ENCODE measurements at places on chromosomes 5 and 9. TPM values are rescaled to one million over a fixed set of nuclear protein-coding genes. Genes with fewer than 3 reads are reported as not detected.

SLC25A2 gene
- not detected for total RNA-seq

GABRA6 gene
- not detected for total RNA-seq

ROPN1L gene
- 0.32 TPM for total RNA-seq

DOK3 gene
- 2.3 TPM for total RNA-seq

SH3PXD2B gene
- 32.5 TPM for total RNA-seq

PCDHB4 gene
- 0.18 TPM for total RNA-seq

BTNL9 gene
- not detected for total RNA-seq

FCHO2 gene
- 7.4 TPM for total RNA-seq

SLC23A1 gene
- not detected for total RNA-seq

NMUR2 gene
- not detected for total RNA-seq

MEIKIN gene
- not detected for total RNA-seq

TRAF1 gene
- 0.97 TPM for total RNA-seq

TMEFF1 gene
- 2.9 TPM for total RNA-seq

PCDHB2 gene
- total RNA-seq, result 1.3 TPM
